ENCODE measurements at places on chromosomes 11 and 22. TPM values are rescaled to one million over a fixed set of nuclear protein-coding genes. Genes with fewer than 3 reads are reported as not detected.

UBQLN3 gene
- 0.52 TPM for total RNA-seq

SOX6 gene
- 50.1 TPM for total RNA-seq

PHF21B gene
- 1.0 TPM for total RNA-seq

CST6 gene
- not detected for total RNA-seq
